ENCODE measurements at places on chromosomes 6 and 20. TPM values are rescaled to one million over a fixed set of nuclear protein-coding genes. Genes with fewer than 3 reads are reported as not detected.
A peak's percentile ranks its signal among the peaks of the same experiment; 100 is the strongest.

Gene APMAP
- 45.6 TPM for total RNA-seq

GRCh38 chr20:58518387-58518786 lies 3.2 kb upstream of the APCDD1L start:
- DNase-seq: no peak

DNA sequence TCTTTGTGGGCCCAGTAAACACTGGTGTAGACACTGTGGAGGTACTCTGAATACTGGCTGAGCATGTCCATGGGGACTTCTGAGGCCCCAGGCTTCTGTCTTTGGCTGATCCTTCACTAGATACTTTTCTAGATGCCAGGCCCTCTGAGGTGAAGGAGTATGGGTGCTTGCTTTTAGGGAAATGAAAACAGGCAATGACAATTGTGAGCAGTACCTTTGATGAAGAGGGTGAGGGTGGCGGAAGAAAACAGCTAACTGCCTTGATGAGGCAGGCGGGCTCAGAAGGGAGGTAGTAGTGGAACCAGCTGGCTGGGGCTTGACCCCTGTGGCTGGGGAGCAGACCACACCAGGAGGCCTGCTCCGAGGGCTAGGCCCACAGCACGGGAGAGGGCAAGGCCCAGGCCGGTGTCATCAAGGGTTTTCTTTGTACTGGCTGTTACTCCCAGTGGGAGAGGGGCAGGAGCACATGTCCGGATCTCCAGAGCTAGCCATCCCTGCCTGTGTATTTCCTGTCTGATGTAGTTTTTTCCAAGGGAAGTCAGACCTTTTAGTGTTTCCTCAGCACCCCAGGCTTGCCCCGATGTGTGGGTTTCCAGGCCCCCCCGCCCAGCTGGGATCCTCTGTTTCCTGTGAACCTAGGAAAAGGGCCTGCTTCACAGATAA lies 3.9 kb downstream of the PLCG1 start:
- peak; percentile 85 for DNase-seq

GRCh38 chr6:139919107-139920026 lies 544.9 kb upstream of the CITED2 start:
- no peak for DNase-seq

DNA sequence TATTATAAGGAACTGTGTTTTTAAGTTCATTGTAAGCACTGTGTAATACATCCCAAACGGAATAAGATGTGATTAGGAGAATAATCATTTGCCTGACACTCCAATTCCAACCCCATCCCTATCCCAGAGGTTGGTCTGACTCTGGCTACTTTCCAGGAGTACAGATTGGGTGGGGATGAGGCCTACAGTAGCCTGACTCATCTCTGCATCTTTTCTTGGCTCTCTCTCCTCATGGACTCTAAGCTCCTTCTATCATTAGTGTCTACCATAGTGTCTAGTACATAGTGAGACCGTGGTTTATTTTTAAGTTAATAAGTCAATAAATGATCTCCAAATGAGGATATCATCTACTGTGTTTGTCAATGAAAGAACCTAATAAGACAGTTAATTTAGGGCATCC lies 92.2 kb upstream of the CNKSR3 start:
- no peak for DNase-seq

GRCh38 chr20:2559279-2559626 lies 22.9 kb downstream of the TMC2 start:
- no peak for DNase-seq

GRCh38 chr6:42387336-42387735 lies 64.4 kb downstream of the TRERF1 start:
- no peak for DNase-seq

GRCh38 chr6:3766214-3766613 lies 14.7 kb upstream of the PXDC1 start:
- no peak for DNase-seq

GRCh38 chr6:26230351-26230750 lies 134.6 kb upstream of the BTN3A2 start:
- no peak for DNase-seq

GRCh38 chr6:130019326-130020072 lies 1.1 kb downstream of the L3MBTL3 start:
- no peak for DNase-seq

DNA sequence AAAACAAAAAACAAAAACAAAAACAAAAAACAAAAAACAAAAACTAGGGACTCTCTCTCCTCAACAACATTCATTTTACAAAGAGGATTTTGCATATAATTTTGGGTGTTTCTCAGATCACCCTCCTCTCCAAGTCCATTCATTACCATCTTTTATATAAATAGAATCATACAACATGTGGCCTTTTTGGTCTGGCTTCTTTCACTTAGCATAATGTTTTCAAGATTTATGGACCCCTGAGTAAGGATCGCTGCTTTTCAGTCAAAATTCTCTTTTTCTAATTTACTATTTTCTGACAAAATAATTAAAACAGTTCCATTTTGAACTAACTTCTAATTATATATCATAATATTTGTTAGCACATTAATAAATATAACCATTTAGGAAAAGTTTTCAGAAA lies 94.8 kb downstream of the UBE3D start:
- no peak for DNase-seq

Data from posterior vena cava (tissue), 2 donors.